HS-5 (cell line): ENCODE measurements at places on chromosomes 12 and 14.

DNA sequence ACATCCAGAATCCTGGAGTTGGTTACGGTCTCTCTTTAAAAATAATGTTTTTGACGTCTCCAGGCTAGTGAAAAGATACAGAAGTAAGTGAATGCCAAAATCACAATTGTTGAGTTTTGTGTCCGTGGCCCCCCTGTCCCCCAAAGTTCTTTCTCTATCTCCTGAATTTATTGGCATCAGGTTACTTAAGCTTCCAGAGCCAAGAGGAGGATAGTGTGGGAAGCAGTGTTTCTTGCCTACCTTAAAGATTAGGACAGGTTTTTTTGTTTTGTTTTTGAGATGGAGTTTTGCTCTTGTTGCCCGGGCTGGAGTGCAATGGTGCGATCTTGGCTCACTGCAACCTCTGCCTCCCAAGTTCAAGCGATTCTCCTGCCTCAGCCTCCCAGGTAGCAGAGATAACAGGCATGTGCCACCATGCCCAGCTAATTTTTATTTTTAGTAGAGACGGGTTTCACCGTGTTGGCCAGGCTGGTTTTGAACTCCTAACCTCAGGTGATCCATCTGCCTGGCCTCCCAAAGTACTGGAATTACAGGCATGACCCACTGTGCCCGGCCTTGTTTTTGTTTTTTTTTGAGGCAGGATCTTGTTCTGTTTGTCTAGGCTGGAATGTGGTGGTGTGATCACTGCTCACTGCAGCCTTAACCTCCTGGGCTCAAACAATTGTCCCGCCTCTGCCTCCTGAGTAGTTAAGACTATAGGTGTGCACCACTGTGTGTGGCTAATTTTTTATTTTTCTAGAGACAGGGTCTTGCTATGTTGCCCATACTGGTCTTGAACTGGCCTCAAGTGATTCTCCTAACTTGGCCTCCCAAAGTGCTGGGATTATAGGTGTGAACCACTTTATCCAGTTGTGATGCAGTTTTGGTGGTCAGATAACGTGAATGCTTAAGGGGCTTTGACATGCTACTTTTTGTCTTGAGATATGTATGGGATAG lies 5.4 kb downstream of the SRSF5 start:
- no peak for DNase-seq

DNA sequence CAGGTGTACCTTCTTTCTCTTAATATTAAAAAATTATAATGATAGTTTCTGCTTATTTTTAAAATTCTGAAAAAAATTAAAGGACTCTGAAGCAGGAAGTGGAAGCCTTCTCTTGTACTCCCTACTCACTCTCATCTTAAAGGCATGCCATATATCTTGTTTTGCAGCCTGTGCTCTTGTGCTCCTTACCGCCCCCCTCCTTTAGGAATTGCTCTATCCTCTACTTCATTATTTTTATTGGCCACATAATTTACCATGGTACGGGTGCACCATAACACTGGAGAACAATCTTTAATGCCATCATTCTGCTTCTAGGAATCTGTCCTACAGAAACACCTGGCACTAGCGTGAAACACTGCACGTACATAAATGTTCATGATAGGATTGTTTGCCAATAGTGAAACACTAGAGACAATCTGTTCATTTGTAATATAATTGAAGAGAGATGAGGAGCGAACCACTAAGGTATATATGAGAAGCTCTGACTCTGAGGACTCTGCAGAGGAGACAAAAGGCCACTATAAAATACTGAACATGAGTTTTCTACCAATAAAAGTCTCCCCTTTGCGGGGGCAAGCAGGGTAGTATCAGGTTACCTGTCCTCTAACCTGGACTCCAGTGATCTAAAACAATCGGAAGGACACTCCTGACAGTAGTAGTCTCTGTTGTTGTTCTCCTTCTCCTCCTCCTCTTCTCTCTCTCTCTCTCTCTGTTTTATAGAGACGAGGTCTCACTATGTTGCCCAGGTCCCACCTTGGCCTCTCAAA lies 6.3 kb upstream of the NYNRIN start:
- DNase-seq: no peak

DNA sequence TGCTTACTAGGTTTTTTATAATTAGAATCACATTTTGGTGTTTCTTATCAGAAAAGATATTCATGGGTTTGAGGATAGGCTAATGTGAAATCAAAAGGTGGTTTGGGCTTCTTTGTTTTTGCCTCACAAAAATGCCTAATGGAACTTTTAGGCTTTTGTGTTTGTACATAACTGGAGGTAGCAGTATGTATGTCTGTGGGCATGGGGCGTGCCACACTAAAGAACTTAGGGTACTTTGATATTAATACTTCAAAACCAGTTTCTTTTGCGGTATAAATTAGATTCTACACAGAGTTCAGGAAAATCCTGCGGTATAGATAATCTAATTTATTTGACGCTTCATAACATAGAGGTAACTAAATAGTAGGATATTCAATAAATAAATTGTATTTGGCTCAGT lies 1.9 kb downstream of the ETV6 start:
- no peak for DNase-seq

DNA sequence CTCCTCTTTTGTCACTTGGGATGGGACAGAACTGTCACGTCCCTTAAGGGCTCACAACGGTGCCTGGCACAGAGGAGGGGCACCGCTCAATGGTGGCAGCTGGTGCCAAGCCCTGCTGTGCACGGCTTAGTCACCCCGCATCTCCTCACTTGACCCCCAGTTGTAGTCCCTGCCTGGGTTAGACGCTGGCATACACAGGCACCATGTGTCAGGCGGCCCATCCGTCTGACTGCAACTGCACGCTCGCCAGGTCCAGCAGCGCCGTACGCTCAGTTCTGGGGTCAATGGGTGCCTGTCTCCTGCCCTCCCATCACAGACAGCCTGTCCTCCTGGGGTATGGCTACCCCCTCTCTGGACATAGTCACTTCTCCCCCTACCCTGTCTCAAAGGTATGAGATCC lies 1.6 kb upstream of the PACS2 start:
- DNase-seq: no peak

DNA sequence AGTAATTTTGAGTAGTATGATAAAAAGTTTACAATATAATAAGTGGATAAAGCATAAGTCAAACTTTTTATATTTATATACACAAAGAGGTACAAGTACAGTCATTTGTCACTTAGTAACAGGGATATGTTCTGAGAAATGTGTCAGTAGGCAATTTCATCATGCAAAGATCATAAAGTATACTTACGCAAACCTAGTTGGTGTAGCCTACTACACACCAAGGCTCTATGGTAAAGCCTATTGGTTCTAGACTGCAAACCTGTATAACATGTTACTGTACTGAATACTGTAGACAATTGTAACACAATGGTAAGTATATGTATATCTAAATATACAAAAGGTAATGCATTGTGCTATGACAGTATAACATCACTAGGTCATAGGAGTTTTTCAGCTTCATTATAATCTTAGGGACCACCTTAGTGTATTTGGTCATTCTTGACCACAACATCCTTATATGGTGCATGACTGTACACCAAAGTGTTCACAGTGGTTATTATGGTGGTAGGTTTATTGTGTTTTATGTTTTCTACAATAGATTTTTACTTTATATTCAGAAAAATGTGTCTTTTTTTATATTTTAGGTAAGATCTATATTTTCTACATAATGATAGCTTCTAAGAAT lies 14.9 kb upstream of the SCFD1 start:
- DNase-seq: no peak

GRCh38 chr12:113724794-113725556 lies 241.2 kb downstream of the RBM19 start:
- DNase-seq: no peak

GRCh38 chr12:93908264-93908663 lies 231.1 kb downstream of the CRADD start:
- DNase-seq: no peak

DNA sequence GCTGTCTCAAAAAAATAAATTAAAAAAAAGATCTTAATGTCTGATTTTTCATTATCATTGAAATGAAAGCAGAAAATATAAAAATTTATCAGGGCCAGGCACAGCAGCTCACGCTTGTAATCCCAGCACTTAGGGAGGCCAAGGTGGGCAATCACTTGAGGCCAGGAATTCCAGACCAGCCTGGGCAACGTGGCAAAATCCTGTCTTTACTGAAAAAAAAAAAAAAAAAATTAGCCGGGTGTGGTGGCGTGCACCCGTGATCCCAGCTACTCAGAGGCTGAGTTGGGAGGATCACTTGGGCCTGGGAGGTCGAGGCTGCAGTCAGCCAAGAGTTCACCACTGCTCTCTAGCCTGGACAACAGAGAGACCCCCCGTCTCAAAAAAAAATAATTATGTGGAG lies 37.6 kb upstream of the CLIP1 start:
- no peak for DNase-seq

- DNase-seq: no peak
Observed at GRCh38 chr12:62730649-62731048, 204.3 kb downstream of the PPM1H start.
